AG04450 (cell line): ENCODE measurements at places on chromosomes 3 and 15.

DNA sequence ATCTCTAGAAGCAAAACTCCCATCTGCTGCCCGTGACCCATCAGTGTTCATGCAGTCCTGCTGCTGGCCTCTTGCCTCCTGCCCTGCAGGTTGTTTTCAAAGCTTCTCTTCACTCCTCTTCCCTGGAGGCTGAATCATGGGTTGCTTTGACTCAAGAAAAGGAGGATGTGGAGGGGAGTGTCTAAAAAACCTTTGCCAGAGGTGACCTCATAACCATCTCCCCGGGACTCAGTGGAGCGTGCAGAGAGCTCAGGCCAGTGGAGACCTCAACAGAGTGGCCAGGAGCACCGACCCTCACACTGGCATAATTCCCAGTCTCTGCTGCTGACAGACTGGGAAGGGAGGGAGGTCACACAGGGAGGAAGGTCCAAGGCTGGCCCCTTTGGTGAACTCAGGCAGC is 60.9 kb upstream of the ITGA11 start:
- no peak for DNase-seq

GRCh38 chr3:4475804-4476203 is 8.7 kb upstream of the SUMF1 start:
- no peak for DNase-seq

DNA sequence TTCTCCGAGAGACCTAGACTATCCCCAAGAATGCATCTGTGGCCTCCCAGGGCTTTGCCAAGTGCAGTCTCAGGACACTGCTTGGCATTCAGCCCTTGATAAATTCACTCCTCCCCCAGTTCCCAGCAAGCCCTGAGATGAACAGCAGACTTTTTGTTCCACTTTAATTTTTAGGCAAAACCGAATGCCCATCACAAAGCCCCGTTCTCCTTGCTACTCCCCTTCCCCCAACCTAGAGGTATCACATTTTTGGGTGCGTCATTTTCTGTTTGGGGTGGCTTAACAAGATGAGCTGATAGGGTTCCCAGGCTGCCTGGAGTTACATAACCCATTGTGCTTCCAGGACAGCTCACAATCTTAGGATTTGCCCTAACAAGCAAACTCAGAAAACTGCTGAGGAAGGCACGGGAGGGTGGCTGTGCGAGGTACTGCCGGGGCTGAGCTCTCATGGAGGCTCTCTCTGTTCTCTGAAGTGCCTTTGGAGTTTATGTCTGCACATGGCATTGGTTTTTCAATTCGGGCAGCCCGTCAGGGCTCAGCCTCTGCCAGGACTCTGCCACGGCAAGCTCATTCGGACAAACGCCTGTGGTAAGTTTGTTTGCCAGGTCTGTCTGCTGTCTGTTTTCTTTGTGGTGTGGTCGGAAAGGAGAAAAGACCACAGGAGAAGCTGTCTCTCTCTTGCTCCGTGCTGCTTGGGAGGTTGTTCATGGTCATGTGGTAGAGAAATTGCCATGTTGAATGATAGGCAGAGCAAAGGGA is at the start of gene TRAK1:
TRAK1 (plus strand) TSS at position 385 of the 759 bp plus-strand sequence; CDS start at position 498, 113 bp downstream.
- no peak for DNase-seq

GRCh38 chr3:60065227-60065868 is 1015.5 kb upstream of the CFAP20DC start:
- DNase-seq = no peak

GRCh38 chr15:28100516-28101195 is 1.5 kb upstream of the OCA2 start:
- DNase-seq = no peak

GRCh38 chr3:120855665-120856437 is 52.2 kb upstream of the STXBP5L start:
- peak; percentile 34 for DNase-seq

GRCh38 chr3:97265237-97266005 is 451.0 kb downstream of the EPHA6 start:
- DNase-seq = no peak

- no peak for DNase-seq
Measured at GRCh38 chr3:197555281-197556261, at the start of gene BDH1. Gene BDH1, minus strand, starts transcription at chr3:197555968. Its CDS starts 9,525 bp downstream, at chr3:197546443.

- no peak for DNase-seq
Measured at GRCh38 chr3:45414823-45415222, 26.4 kb downstream of the LARS2 start.

GRCh38 chr3:188296761-188297612 is 143.0 kb downstream of the LPP start:
- DNase-seq = no peak

GRCh38 chr15:62706317-62706716 is 336.2 kb upstream of the TPM1 start:
- no peak for DNase-seq

DNA sequence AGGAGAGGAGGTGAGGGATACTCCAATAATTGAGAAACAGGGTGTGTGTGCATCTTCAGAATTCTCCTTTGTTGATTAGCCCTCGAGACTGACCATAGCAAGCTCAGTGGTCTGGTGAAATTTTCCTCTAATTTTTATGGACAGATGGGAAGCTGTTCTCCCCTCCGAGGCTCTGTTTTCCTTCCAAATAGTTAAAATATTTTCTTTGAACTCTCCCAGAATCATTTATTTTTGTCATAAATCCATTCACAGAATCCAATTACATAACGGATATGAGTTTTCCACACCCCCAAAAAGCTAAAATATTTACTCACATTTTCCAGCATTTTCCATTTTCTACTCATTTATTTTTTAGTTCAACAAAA is 36.5 kb downstream of the QTRT2 start:
- DNase-seq = no peak

GRCh38 chr3:194865061-194865460 is 179.4 kb downstream of the FAM43A start:
- no peak for DNase-seq

- no peak for DNase-seq
Measured at GRCh38 chr3:106399761-106400160, 530.9 kb upstream of the CBLB start.

DNA sequence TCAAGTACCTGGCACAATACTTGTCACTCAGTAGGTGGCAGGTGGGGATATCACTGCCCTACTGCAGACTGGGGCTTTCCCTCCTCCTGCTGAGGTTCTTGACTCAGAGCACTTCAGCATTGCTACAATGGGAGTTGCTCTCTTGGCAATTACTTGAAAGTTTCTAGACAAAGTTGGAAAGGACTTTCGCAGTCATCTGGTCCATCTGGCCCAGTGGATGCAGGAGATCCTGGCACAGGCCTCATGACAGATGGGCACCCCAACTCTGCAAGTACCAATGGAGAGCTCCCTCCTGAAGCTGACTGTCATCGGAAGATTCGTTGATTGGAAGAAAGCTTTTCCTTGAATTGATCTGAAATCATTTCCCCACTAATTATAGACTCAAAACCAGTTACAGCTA is 19.2 kb upstream of the IGF2BP2 start:
- no peak for DNase-seq

DNA sequence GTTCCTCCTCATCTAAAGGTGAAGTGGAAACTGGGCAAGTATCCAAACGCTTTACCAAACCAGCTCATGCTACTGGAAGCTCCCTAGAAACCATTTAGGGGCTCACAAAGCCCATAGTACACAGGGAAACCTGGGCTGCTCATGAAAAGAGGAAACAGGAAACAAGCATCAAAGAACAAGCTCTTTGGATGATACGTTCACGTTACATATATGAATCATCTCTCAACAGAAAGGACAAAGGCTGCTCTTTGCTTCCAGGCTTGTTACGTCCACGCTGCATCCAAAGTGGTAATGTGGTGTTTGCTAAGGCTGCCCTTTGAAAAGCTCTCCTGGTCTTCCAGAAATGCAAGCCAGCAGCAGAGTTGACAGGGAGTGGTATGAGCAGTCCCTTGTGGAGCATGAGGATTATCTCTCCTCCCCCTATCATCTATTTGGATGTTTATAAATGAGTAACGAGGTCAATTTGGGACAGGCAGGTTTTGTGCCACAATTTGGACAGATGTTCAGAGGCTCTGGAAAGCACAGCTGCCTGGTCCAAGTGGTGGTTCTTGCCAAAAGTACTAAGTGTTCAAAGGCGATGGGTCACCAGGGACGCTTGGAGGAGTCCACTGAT is 98.0 kb upstream of the RORA start:
- no peak for DNase-seq

DNA sequence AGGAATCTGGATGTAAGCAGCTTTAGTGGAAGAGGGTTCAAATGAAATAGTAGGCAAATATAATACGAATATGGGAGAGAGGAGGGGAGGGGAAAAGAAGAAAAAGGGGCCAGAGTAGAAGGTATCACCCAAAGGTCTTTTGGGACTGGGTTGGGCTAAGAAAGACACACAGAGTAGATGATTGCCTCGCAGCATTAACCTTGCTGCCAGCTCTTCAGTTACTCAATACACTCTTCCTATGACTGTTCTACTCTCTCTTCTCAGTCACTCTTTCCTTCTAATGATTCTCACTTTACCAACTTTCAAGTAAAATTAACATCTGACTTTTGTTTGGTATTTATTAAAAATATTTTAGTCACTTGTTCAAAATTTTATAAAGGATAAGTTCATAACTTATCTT is 52.8 kb downstream of the CLASP2 start:
- no peak for DNase-seq

GRCh38 chr3:66485291-66485968 is 15.4 kb downstream of the LRIG1 start:
- peak; percentile 90 for DNase-seq

DNA sequence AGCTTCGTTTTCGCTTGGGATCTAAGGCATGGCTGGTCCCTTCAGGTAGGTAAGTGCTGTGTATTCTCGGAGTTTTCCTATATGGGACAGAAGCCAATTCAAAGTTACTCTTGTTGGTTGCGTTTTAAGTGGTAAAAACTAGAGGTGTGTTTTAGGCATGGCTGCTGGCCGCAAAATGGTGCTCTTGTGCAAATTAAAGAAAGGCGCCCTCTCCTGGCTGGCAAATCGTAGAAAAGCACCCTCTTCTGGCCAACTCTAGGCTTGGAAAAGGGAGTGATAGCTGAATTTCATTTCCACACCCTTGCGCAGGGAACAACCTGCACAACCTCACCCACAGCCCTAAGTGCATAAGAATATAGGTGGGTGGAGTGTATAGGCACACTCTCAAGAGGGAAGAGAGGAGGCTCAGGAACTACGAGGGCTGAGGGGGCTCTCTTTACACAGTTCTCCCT is 23.5 kb downstream of the DRD3 start:
- no peak for DNase-seq

GRCh38 chr3:1955170-1955569 is 143.5 kb upstream of the CNTN4 start:
- no peak for DNase-seq

GRCh38 chr15:77015646-77016320 is 20.9 kb downstream of the PSTPIP1 start:
- no peak for DNase-seq

DNA sequence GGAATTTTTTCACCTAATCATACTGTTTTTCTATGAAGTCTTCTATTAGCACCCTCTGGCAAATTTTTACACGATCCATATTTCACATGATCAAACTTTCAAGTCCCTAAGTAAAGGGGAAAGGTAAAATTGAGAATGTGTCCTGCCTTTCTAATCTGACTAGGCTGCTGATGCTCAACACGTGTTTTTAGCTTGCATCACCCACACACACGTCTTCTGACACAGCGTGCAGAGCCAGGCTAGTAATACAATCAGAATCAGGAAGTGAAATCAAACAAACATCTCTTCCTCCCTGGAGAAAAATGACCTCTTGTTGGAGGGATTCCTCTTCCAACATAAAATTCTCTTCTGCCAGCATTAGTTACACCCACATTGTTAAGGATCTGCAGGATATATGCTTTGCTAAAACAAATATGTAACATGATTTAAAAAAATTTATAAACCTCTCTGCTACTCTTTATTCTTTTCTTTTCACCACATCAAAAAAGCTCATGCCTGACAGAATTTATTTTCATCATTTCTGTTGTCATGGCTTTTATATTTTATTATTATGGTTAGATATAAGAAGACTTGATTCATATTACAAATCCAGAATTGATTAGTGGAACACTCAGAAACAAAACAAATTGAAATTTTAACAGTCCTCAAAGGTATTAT is 122.4 kb downstream of the RAP2B start:
- DNase-seq = peak; percentile 84

DNA sequence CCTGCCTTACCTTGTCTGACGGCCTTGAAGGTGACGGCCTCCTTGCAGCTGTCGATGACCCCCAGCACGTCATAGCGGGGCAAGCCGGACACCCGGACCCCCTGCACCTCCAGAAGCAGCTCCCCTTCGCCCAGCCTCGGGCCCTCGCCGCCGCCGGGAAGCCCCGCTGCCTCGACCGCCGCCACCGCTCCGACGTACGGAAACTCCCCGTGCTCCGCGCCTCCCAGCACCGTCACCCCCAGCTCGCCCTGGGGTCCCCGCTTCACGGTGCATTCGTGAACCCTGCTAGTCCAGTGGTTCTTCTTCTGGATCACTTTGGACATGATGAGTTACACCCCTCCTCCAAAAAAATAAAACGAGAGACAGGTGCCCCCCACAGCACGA is 740 bp downstream of the MAGI1 start:
- no peak for DNase-seq

- DNase-seq = no peak
Measured at GRCh38 chr3:76065964-76066363, 280.6 kb upstream of the ZNF717 start.

GRCh38 chr3:32423534-32423933 is 31.9 kb downstream of the CMTM7 start:
- DNase-seq = no peak
